ENCODE measurements at places on chromosomes 1 and 21.

DNA sequence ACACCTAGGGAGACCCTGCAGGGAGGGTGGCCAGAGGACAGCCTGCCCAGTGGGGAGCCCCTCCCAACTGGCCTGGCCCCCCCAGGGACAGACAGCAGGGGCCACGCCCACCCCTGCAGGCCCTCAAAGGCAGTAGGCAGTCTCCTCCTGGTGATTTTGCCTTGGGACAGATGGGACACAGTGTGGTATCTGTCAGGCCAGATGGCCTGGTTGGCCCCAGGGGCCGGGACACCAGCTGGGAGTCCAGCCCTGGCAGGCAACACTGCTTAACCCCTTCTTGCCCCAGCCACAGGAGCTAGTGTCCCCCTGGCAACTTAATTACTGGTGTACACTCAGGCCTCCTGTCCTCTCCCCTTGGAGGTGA is 17.8 kb downstream of the IFFO2 start:
- DNase-seq, result no peak

DNA sequence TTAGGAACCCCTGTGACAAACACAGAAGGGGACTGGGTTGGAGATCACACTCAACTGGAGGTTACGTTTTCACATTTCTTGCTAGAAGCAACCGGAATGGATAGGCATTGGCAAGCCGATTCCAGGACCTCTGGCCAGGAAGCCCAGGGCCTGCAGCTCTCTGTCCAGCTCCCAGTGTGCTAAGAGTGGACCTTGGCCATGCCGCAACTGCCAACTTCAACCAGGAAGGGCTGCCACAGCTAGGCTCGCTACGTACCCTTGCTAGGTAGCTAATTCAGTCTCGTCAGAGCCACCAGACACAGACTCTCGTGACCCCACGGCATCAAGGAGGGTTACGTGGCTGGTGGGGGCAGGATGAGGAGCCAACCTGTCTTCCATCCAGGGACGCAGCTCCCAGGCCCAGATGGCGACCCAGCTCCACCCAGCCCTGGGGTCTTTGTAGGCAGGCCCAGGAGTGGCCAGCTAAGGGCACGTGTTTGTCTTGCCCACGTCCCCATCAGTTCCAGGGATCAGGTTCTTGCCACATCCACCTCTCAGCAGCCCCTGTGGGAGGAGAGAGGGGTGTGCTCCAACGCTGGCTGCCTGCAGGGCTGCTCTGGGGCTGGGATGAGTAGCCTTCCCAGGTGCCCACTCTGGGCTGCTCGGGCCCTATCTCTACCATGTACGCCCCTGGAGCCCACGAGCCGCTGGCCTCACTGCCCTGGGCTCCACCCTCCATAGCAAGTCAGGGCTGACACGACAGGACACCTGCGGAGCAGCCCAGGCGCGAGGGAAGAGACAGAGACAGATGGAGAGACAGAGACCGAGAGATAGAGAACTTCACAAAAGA is 39.2 kb downstream of the UBE2G2 start:
- DNase-seq, result no peak

DNA sequence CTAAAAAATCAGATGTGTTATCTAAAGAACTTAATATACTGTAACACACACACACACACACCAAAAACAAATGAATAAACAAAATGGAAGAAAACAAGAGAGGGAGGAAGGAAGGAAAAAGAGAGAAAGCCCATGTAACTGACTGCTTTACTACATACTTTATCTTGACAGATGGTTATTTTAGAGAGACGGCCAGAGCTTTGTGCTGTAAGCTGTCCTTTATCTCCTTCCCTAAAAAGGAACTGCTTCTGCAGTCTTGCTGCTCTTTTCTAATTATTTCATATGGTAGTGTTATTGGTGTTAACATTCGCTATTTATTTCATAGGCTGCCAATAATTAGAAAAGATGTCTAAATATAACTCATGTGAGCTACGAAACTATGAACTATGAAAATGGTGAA is 1384.6 kb downstream of the MRPL39 start:
- DNase-seq, result no peak

GRCh38 chr1:37360011-37360410 is 114.4 kb upstream of the ZC3H12A start:
- no peak for DNase-seq

DNA sequence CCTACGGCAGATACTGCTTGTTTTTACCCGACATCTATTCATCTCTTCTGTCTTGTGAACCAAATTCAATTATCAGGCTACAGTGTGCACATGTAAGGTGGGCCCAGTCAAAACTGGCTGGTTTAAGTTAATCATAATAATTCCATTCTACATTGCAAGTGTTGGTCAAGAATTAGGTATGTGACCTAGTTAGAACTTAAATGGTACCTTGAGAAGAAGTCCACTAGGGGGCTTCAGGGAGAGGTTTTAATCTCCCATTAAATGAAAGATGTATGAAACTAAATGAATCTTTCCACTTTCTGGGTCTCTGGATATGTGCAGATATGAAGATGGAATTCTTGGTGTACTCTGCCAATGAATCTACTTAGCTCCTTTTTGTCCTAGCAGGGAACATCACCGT is 187.1 kb downstream of the CDC42BPA start:
- no peak for DNase-seq

GRCh38 chr1:171743081-171743870 is 1.4 kb upstream of the VAMP4 start:
- no peak for DNase-seq

DNA sequence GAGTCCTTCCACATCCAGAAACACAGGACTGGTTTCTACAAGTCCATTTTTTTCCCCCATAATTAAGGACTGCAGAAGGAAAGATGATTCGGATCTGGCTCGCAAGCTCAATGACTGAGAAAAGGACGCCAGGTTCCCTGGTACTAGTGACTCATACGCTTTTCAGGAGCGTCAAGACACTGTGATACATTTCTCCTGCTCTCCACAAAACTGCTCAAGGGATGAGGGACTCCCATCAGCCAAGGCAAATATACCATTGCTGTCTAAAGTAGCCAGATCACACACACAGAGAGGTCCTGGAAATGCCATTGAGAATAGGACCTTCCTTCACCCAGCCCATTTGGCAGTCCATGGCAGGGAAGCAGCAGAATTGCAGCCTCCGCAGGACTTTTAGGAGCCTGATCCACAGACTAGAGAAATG is 253.6 kb upstream of the IRF2BP2 start:
- no peak for DNase-seq

GRCh38 chr1:51719146-51719545 is 102.3 kb downstream of the OSBPL9 start:
- DNase-seq, result no peak

DNA sequence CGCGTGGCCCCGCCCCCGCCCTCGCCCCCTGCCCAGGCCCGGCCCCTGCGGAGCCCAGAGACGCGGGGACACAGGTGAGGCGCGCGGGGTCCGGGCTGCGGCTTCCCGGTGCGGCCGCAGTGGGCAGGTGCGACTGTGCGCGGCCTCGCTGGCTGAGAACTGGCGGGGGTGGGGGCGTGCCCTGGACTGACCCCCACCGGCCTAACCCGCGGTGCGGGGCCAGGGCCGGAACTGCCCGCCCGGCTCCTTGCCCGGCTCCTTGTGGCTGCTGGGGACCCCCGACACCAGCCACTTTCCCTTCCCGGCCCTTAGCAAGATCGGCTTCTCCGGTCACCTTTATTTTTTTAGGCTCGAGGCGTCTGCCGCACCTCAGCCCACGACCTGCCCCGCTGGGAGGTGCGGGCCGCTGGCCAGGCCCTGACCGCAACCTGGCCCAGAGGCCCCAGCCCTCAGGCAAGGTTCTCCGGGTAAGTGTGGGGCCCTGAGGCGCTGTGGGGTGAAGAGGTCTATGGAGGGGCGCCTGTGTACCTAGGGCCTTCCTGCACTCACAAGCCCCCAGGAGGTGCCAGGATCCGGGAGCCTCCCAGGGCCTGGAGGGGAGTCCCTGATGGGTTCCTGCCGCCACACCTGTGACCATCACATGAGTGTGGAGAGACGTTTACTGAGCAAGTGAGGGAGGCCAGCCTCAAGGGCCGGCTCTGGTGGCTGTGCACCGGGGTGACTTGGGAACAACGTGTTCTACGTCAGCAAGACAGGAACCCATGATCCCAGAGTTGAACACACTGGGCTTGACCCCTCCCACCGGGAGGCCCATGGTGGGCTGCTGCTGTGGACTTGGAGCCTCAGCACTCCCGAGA is at the start of gene SMIM1:
TSS of gene SMIM1 (plus strand) at position 35 of the 857 bp plus-strand sequence. CDS start 2,625 bp downstream, outside the sequence.
- DNase-seq, result no peak

- DNase-seq, result no peak
Observed at GRCh38 chr1:243939167-243939848, 89.3 kb upstream of the AKT3 start.

- no peak for DNase-seq
Observed at GRCh38 chr1:189567890-189568289, 909.8 kb downstream of the BRINP3 start.

DNA sequence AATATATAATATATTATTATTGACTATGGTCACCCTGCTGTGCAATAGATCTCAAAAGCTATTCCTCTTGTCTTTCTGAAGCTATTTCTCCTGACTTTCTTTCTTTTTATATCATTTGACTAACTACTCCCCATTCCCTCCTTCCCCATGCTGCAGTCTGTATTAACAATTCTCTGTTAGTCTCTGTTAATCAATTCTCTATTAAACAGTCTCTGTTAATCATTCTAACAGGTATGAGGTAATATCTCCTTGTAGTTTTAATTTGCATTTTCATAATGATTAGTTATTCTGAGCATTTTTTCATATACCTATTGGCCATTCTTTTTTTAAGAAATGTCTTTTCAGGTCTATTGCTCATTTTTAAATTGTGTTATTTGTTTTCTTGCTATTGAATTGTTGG is 201.0 kb upstream of the B3GALT2 start:
- DNase-seq, result no peak

DNA sequence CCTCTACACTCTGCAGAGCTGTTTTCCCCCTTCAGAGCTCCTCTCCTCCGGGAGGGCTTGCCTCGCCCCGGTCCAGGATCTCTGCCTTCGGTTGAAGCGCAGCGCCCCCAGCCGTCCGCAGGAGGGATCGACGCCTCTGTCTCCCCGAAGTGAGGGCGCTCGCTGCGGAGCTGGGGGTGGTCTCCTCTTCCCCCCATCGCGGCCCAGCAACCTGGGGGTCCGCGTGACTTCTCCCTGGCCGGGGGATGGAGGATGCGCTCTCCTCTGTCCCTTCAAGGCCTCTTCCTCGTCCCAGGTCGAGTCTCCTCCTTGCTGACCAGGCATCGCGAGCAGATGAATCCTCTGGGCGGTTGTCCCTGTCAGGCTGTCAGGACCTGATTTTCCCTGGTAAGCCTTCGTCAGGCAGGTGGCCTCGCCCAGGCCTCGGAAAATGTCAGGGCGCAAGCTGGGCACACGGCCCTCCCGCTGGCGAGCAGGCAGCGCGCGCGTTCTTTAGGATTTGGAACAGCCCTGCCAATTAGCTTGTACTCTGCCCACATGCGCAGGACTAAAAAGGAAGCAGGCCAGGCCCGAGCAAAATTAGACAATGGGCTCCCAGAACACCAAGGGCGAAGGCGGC is 90.5 kb downstream of the EDEM3 start:
- peak; percentile 79 for DNase-seq

DNA sequence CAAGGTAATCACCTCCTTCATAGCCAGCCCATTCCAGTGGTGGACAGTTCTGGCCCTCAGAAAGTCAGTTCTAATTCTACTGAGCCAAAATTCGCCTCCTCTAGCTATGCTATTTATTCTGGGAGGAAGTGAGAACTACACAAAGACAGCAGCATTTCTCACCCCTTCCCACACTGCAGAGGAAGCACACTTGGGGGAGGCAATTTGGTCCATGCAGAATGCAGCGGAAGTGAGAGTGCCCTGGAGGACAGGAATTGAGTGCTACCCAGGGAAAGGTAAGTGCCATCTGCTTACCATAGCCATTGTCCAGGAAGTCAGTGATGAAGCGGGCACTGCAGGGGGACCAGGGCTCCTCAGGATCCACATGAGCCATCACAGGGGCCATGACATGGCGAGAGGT is 3.7 kb downstream of the ADAMTS4 start:
- no peak for DNase-seq

DNA sequence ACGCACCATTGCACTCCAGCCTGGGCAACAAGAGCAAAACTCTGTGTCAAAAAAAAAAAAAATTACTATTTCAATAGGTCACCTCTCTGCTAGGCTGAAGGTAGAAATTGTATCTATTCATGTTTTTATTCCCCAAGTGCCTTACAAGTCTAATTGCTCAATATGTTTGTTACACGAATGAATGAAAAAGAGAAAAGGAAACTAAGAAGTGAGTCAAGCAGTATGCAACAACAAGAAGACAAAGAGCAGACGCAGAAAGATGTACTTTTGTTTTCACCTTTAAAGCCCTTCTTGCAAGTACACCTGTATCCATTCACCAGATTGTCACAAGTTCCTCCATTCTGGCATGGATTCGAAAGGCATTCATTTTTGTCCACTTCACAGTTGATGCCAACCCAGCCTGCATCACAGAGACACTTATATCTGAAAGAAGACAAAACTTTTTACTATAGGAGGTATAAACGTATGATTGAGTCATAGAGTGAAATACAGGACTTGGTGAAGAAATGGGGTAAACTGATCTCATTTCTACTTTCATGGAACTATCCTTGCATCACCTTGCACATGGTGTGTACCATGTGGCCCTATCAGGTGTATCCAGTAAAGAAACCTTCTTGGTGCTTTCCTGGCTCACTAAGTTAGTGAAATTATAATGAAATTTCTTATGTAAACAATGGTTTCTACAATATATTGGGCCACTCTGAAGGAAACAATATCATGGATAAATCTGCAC is 57.1 kb upstream of the ADAM30 start:
- DNase-seq, result no peak

GRCh38 chr1:25912076-25912831 is 6.0 kb upstream of the STMN1 start:
- DNase-seq, result no peak

DNA sequence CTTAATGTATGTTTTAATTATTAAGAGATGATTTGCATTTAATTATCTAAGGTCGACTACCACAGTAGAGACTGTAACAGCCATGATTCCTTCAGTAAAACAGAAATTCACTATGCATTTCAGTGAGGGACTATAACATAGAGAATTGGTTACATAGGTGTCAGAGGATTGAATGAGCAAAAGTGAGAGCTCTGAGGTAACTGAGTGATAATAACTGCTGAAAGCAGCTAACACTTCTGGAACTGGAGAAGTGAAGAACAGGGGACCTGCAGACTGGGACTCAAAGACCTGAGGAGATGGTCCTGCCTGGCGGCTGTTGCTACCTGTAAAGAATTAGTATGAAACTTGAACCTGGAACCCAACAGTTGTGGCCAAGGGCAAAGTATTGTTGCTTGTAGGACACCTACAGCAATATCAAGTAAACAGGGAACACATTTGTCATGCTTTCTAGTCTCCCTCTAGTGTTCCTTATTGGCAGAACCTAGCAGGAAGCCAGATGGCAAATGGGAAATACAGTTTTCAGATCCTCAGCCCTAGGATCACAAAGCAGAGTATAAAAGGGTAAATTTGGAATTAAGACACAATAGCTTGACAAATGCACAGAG is 110.6 kb downstream of the HS2ST1 start:
- peak; percentile 20 for DNase-seq

- no peak for DNase-seq
Observed at GRCh38 chr1:3034728-3035562, 13.7 kb downstream of the ACTRT2 start.

DNA sequence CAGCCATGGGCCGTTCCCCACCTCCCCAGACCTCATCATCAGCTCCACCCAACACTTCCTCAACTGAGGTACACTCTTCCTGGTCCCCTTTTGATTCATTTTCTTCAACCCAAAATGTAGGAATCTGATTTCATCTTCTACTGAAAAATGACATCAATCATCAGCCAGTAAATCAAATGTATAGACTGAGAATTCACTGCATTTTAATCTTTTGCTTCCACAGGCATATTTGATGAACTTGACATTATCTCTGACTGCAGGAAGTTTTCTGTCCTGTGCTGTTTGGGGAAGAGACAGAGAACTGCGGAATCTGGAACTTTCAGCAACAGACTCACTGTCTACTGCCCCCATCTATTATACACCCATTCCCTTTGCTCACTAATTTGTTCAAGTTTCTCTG is 7.8 kb downstream of the PYHIN1 start:
- DNase-seq, result no peak

Measured in NCI-H2227 treated with DMSO at 0.1 percent for 48 hours (cell line).